Trophoblast cell (in vitro differentiated cells and primary cell): ENCODE measurements at places on chromosomes 16 and 17.

DNA sequence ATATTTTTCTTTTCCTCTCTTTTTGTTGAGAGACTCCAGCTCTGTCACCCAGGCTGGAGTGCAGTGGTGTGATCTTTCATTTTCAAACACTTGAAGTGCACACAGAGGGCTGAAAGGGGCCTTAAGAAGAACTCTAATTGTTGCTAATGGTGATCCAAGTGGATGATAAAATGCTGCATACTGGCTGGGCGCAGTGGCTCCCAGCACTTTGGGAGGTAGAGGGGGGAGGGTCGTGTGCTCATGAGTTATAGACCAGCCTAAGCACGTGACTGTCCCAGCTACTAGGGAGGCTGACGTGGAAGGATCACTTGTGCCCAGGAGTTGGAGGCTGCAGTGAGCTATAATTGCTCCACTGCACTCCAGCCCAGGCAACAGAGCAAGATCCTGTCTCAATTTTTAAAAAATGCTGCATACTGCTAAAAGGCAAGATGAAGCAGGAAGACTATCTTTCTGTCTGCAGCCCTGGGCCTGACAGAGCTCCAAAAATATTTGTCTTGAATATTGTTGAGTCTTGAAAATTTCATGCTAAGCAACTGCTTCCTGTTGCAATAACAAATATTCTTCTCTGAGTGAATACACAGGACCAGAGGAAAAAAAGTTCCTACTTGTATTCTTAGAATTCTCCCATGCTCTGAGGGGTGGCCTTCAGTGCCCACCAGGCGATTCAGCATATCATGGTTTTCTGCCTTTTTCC lies 63.7 kb upstream of the AKTIP start:
- no peak for DNase-seq

DNA sequence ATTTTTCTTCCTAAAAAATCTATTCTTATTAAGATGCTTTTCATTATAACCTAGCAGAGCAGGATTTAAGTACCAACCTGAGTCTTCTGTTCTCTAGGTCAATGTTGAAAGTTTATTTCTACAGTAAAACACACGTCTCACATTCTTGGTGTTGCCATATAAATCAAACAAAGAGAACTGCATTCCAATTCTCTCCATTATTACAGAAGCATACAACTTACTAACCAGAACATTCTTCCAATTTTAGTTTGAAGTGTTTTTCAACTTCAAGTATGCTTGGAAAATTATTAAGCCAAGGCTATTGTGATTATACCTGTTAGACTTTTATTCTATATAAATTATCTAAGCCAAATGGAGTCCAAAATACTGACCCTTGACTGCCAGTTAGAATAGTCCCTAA lies 110.4 kb upstream of the PMFBP1 start:
- DNase-seq = no peak

DNA sequence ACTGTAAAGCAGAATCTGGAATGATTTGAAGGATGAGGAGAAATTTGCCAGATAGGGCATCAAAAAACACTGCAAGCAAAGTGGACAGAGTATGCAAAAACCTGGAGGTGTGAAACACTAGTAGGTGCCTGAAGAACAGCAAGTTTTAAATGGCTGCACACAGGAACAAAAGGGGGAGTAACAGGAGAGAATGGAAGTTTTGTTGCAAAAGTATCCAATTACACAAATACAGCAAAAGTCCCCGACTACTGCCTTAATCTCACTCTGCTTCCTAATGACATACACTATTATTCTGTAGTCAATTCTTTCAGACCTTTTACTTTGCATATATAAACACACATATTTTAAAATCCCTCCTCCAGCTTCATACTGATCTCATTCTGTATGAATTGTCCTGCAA lies 1.5 kb downstream of the HEATR6 start:
- no peak for DNase-seq

DNA sequence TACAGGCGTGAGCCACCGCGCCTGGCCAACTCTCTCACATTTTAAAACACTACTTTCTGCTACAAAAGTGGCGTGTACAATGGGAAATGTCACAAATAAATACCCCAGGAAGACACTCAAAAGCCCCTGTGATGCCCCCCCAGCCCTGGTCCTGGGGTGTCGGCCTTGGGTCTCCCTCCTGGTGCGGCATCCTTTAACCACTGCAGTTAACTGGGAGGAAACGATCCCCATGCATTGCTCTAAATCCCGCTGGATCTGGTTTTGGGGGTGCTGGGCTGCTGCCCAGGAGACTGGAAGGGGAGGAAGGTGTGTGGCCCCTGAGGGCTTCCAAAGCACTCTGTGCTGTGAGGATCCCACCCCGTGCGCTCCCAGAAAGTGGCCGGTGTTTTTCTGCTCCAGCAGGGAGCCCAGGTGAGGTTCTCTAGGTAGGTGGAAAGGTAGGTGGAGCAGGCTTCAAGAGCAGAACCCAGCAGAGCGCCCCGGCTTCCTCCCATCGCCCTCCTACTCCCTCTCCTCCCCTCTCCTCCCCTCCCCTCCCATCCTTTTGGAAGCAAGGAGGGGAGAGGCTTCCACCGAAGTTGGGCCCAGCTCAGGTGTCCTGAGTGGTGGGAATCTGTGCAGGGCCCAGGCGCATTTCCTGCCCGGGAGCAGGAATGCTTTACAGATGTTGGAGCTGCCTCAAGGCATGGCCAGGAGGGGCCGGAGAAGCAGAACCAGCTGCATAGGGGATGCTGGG lies 363.3 kb downstream of the SEC14L1 start:
- peak; percentile 48 for DNase-seq

- no peak for DNase-seq
Measured at GRCh38 chr16:62585041-62585545, 548.9 kb upstream of the CDH8 start.

DNA sequence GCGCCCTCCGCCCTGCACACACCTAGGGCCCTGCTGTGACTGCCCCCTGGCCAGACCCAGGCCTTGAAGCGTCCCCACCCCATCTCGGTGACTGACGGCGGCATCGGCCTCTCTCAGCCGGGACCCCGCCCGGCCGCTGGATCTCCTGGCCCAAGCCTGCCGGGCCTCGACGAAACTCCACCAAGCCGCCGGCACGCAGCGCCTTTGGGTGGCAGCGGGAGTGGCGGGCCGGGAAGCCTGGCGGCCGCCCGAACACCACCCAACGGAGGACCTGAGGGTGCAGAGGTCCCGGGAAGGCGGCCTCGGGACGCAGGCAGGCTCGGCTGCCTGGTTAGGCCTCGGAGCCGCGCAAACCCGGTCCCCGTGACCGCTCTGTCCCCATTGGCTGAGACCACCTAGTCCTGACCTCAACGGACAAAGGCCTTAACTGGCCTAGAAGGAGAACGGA lies 12.0 kb upstream of the TMEM97 start:
- DNase-seq = peak; percentile 19

- no peak for DNase-seq
Measured at GRCh38 chr16:1334739-1335138, 1.3 kb downstream of the BAIAP3 start.

DNA sequence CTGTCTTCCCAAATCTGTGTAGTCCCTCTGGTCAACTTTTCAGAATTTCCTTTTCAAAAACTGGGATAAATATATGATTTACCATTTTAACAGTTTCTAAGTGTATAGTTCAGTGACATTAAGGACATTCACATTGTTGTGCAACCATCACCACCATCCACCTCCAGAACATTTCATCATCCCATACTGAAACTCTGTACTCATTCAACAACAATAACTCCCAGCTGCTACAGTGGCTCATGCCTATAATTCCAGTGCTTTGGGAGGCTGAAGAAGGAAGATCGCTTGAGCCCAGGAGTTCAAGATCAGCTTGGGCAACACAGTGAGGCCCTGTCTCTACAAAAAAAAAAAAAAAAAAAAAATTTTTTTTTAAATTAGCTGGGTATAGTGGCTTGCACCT lies 131.0 kb downstream of the AATF start:
- DNase-seq = peak; percentile 84

DNA sequence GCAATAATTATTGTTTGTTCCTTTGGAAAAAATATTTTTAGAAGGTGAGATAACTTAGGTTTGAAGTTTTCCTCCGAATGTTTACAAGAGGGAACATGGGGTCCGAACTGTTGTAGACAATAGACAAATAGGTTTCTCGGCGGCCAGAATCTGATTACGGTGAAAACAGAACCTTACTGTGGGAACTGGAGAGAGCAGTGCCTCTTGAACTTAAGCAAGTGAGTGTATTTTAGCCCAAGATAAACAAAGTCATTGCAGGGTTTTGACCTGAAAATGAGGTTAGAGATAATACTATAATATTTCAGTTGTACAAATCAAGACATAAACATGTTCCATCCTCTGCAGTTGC lies 134.7 kb downstream of the ABCA8 start:
- DNase-seq = no peak

- no peak for DNase-seq
Measured at GRCh38 chr16:12027558-12028287, 51.2 kb downstream of the SNX29 start.

DNA sequence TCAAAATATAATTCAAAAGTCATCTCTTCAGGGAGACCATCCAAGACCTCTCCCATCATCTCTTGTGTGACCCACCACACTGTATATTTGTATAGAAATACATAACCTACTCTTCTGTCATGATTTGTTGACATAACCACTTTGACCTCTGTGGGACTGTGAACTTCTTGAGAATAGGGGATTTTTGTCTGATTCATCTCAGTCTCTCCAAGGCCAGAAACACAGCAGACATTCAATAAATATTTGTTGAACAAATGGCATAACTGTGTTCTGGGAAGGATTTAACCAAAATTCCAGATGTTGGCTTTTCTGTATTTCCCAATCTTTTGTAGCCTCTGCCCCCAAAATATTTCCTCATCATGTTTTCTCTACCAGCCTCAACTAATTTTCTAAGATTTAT lies 169.7 kb downstream of the CDH11 start:
- DNase-seq = peak; percentile 2

DNA sequence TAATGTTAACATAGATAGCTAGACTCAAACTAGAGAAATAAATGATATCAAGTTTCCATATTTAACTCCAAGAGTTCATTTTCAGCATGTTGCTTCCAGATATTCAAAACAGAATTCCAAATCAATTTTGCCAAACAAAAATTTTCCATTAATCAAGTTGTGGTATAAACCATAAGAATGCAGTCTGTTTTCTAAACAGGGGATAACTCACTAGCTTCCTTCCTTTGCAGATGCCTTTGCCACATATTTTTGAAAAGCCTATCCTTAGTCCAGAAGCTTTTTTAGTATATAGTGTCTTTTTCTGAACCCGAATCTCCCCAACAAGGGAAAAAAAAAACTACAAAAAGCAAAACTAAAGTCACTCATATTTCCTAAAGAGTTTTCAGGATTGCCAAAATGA lies 61.5 kb downstream of the HELZ start:
- DNase-seq = no peak
